Stimulated activated CD4-positive, alpha-beta T cell treated with anti-CD3 and anti-CD28 coated beads, Interleukin-2, amount 100 ng/mL, for 4 hours (primary cell): ENCODE measurements at places on chromosomes 11 and 22.

DNA sequence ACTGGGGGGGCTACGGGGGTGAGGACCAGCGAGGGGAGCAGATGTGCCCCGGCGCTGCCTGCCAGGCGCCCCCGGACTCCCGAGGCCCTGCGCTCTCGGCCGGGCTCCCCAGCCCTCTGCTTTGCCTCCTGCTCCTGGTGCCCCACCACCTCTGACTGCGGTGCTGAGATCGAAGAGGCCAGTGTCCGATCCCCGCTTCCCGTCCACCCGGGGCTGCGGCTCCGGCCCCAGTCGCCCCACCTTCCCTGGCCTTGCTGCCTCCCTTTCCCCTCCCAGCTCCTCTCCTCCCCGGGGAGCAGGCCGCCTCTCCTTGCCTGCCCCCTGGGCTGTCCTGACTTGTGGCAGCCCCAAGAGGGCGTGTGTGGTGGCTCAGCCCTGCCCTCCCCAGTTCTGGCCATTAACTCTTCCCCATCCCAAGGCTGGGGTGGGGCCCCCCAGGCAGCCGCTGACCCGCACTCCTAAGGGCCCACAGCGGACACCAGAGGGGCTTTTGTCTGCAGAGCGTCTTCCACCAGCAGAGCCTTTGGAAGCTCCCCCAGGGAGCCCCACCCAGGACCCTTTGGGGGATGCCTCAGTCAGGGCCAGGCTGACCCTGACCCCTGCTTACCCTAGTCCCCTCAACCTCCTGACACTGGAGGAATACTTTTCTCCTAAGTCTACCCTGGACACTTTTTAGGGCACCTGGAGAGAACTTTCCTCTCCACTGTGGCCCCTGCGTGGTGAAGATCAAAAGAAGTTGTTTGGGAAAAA lies 16.6 kb downstream of the RTN4RL2 start:
- peak; percentile 9 for DNase-seq

GRCh38 chr11:66228521-66228920 lies 39.9 kb upstream of the RAB1B start:
- DNase-seq, result no peak

GRCh38 chr11:10893714-10894151 lies 35.9 kb upstream of the ZBED5 start:
- DNase-seq, result no peak

GRCh38 chr22:49211176-49211575 lies 616.5 kb downstream of the BRD1 start:
- DNase-seq, result no peak

DNA sequence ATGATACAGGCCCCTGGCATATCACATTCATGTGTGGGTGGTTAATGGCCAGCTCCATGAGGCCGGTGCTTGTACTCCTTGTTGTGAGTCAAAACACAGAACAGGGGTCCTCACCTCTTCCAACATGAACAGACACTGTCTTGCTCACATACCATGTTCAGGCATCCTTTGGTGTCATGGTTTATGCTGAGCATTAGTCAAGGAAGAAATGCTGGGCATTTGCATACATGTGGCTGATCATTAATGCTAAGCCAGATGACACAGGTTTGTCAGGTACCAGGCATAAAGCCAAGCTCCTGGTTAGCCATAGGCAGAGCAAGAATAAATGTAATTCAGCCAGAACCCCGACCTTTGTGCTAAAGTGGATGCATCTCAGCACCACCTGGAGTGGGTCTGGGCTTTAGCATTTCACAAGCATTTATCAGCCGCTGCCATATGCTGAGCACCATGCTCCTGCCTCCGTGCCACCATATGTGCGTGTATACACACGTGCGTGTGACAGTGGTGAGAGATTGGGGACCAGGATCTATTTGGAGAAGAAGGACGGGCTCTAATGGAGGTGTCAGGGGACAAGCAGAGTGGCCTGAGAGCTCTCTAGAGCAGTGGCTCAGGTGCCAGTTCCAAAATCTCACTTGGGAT lies 55.0 kb downstream of the MICAL2 start:
- no peak for DNase-seq

GRCh38 chr22:20312396-20313191 lies 7.3 kb downstream of the DGCR6L start:
- no peak for DNase-seq

DNA sequence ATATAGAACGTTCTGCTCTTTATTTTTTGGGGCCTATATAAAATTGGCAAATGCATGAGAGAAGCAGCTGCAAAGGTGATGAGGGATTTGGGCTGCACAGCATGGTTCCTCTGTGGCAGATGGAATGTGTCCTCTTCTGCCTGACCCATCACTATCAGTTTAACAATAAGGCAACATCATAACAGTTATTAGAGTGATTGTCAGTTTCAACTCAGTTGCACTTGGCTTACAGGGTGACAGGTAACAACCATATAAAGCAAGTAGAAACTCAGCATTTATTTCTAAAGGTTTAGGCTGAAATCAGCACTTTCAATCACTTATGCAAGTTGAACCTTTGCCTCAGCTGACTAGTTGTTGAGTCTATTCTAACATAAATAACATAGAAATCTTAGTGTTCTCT lies 935.4 kb upstream of the CHORDC1 start:
- DNase-seq, result no peak

GRCh38 chr11:35146074-35146521 lies 7.1 kb downstream of the CD44 start:
- peak; percentile 88 for DNase-seq

DNA sequence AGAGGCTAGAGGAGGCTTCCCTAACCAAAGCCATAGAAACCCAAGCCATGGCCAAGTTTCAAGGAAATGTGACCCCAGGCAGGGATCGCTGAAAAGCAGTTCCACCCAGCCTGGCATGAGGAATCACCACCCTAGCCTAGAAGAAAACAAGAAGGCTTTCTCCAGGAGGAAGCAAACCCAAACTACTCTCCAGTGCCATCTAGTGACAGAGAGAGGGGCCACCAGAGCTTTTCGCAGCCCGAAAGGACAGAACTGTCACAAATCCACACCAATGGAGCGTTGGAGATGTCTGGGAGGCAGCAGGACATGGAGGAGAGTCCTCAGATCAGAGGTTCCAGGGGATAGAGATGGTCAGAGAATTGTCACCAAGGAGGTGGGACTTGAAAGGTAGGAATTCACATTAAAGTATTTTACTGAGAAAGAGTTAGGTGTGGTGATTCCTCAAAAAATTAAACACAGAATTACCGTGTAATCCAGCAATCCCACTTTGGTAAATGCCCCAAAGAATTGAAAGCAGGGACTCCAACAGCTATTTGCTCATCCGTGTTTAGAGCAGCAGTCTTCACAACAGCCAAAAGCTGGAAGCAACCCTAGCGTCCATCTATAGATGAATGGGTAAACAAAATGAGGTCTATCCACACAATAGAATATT lies 67.3 kb upstream of the NUP50 start:
- DNase-seq, result peak; percentile 10

DNA sequence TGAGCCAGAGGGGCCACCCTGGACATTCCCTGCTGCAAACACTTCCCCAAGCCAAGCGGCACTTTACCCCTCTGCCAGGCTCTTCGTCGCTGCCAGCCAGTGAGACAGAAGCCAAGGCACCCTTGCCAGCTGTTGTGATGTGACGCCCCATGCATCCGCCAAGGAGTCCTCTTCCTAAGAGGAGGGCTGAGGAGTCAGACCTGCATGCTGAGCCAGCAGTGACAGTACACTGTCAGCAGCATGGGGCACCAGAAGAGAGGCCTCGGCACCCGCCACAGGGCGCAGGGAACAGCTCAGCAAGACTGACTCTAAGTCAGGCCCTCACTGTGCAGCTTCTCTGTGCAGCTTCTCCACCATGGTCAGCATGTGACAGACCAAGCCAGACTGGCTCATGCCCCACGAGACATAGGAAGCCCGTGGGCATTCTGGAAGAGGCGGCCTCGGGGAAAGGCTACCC lies 26.4 kb downstream of the VPS37C start:
- no peak for DNase-seq
